ENCODE measurements at places on chromosomes 5 and 9.

- DNase-seq, result no peak
These were observed 63.9 kb downstream of the UNC13B start for GRCh38 chr9:35225677-35226076.

GRCh38 chr9:75599126-75599525 lies 291.3 kb upstream of the PCSK5 start:
- no peak for DNase-seq

GRCh38 chr9:99809586-99810319 lies 11.9 kb upstream of the NR4A3 start:
- DNase-seq, result no peak

DNA sequence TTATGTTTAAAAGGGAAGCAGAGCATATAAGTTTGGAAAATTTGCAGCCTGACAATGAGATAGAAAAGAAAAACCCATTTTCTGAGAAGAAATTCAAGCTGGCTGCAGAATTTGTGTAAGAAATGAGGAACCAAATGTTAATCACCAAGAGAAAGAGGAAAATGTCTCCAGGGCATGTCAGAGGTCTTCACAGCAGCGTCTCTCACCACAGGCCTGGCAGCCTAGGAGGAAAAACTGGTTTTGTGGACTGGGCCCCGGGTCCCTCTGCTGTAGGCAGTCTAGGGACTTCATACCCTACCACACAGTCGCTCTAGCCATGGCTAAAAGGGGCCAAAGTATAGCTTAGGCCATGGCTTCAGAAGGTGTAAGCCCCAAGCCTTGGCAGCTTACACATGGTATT lies 32.1 kb upstream of the HSD17B4 start:
- peak; percentile 43 for DNase-seq

GRCh38 chr5:25713259-25713658 lies 1068.5 kb upstream of the CDH10 start:
- peak; percentile 7 for DNase-seq

DNA sequence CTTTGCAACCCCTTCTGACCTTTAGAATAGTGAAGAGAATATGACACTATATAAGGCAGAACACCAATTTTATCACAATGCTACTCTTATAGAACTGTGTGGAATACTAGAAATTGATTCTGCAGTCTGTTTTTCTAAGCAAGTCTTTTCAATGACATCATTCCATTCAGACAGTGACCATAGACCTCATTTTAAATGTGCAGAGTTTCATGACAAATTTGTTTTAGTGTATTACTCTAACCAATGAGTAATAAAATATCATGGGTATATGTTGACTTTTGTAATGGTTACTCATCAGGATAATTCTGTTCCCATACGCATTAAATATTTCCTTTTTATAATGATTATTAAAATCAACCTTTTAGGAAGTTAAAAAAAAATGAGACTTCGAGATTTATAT lies 219.9 kb downstream of the COX7C start:
- DNase-seq, result no peak

DNA sequence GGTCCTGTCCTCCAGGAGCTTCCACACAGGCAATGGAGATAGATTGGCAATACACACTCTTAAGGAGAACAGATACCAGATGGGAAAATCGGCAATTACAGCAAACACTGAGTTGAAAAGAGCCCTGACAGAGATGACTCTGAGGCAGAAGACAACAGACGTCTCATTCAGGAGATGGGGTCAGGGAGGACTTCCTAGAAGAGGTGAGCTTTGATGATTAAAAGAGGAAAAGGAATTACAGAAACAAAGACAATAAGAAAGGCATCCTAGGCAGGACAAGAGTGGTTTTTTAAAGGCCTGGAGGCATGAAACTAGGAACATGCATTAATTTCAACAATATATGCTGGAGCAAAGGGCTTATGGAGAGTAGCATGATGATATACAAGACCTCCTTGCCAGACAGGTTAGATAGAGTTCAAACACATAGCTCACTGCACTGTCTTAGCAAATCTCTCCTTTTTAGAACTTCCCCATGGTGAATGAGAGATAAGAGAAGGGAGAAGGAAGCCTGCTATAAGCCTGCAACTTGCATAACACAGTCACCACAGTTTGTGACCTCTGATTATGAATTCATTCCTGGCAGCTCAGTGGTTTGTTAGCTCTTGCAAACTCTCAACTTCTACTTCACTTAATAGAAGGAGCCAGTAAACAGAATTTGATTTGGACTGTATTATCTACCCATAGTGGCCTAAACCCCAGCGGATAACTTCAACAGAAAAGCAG lies 48.5 kb downstream of the SIL1 start:
- DNase-seq, result peak; percentile 65

DNA sequence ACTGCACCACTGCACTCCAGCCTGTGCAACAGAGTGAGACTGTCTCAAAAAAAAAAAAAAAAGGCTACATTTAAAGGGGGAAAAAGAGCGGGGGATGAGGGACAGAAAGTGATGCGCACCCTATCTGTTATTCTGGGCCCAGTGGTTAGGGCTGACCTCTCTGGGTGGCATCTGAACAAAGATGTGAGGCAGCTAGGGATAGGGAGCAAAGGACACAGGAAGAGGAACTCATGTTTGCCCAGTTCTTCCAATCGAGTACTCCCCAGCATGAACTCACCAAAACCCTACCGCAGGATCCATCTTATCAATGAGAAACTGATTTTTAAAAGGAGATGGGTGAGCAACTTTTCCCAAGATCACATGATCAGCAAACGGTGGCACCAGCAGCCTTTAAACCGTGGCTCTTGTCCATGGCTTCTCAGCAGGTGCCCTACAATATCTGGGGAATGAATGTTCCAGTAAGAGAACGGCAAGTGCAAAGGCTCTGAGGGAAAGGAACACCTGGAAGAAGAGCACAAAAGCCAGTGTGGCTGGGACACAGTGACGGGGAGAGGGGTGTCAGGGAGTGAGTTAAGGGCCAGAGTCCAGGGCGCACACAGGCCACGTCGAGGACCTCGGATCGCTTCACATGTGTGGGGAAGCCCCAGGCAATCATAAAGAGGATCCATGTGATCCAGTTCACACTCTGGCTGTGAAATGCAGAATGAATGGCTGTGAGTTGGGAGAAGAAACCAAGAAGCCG lies 22.0 kb downstream of the RAPGEF1 start:
- no peak for DNase-seq

DNA sequence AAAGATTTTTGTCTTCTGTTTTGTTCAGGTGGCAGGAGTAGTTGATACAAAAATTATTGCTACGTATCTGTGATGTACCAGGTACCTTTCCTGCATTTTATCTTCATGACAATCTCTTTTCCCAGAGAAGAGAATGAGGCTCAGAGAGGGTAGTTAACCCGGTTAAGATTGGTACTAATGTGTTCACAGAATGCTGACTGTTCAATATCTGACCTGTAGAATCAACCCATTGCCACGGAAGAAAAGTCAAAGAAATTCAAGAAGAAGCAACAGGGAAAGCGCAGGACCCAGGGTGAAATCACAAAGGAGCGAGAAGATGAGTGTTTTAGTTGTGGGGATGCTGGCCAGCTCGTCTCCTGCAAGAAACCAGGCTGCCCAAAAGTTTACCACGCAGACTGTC lies 11.8 kb downstream of the RAB24 start:
- DNase-seq, result no peak

DNA sequence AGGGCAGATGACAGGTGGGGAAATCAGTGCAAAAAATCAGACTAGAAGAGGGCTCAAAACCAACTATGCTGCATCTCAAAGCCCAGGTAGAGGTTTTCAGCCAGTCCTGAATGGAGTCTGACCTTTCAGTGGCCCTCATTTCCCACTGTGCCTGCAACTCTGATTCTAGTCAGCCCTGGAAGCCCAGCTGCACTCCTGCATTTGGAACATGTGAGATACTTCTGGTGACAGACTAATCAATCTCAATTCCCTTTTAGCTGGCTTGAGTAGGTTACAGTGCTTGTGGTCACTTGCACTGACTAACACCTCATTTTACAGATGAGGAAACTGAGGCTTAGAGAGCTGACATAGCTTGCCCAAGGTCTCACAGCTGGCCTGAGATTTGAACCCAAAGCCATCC lies 7.9 kb upstream of the ACSL6 start:
- no peak for DNase-seq

- peak; percentile 23 for DNase-seq
These were observed 55.9 kb downstream of the DAP start for GRCh38 chr5:10704949-10705621.

Measured in GDM1 (cell line).